ENCODE measurements at places on chromosomes 12 and 14.

- no peak for DNase-seq
- H3K4me3 ChIP-seq: no peak overlapping the region
- no peak overlapping the region for H3K27ac ChIP-seq
- H3K36me3 ChIP-seq: no peaks in the 10 kb centered on the region
- no peaks in the 10 kb centered on the region for H3K4me1 ChIP-seq
- H3K27me3 ChIP-seq: no peaks in the 10 kb centered on the region
Measured at GRCh38 chr12:116958402-116959197, 47.9 kb downstream of the FBXW8 start.

DNA sequence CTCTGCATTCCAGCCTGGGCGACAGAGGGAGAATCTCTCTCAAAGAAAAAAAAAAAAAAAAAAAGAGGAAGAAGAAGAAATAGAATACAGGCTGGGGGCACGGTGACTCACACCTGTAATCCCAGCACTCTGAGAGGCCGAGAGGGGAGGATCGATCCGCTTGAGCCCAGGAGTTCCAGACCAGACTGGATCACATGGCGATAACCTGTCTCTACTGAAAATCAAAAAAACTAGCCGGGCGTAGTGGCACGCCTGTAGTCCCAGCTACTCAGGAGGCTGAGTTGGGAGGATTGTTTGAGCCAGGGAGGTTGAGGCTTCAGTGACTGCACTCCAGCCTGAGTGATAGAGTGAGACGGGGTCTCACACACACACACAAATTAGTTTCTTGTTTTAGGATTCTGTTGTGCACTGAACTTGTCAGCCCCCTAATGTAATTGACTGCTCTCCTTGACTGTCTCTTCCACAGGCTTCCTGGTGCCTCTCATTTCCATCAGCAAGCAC, 963 bp upstream of the TINF2 start:
- H3K27me3 ChIP-seq: no peaks in the 10 kb centered on the region
- peak overlapping the region; percentile 99 for H3K27ac ChIP-seq
- H3K36me3 ChIP-seq: peaks cover 27% of the 10 kb centered on the region
- H3K4me3 ChIP-seq: peak overlapping the region; percentile 79

- no peaks in the 10 kb centered on the region for H3K36me3 ChIP-seq
- DNase-seq: no peak
- no peak overlapping the region for H3K27ac ChIP-seq
- H3K4me1 ChIP-seq: peaks cover 25% of the 10 kb centered on the region
- no peaks in the 10 kb centered on the region for H3K27me3 ChIP-seq
Measured at GRCh38 chr12:123151457-123152454, 866 bp upstream of the PITPNM2 start.

GRCh38 chr12:26043135-26044006, 81.5 kb downstream of the BHLHE41 start:
- H3K4me1 ChIP-seq: no peaks in the 10 kb centered on the region
- no peaks in the 10 kb centered on the region for H3K27me3 ChIP-seq
- DNase-seq: no peak
- H3K36me3 ChIP-seq: no peaks in the 10 kb centered on the region
- no peak overlapping the region for H3K4me3 ChIP-seq

DNA sequence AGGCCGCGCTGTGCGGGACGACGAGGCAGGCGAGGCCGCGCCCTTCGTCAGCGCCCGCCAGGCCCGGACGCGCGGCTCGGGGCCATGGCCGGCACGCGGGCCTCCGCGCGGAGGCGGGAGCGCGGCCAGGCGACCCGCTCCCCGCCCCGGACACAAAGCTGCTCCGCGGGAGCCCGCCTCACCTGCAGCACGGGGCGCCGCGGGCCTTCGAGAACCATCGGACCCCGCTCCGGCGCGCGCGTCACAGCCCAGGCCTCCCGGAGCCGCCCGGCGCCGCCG, 342 bp downstream of the DICER1 start:
- H3K4me3 ChIP-seq: peak overlapping the region; percentile 87
- no peaks in the 10 kb centered on the region for H3K27me3 ChIP-seq
- H3K36me3 ChIP-seq: no peaks in the 10 kb centered on the region
- H3K4me1 ChIP-seq: peaks cover 36% of the 10 kb centered on the region
- H3K27ac ChIP-seq: peak overlapping the region; percentile 92
